ENCODE measurements at places on chromosomes 4 and X.

DNA sequence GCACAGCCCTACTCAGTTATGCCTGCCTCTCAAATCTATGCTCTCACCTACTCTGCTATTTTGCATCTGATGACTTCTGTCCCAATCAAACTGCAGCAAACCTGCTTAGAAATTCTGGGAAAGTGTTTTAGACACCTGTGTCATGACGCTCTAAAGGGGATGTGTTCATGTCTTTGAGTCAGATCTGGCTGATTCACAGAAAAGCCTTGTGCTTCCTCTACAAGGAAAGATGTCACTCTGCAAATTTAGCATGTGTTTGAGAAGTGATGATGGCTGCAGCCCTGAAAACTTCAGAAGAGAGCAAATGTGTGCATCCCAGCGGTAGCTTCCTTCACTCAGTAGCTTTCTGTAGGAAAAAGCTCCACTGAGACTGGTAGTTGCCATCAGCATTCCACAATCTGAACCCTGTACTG lies 235.4 kb downstream of the MGST2 start:
- H3K4me1 ChIP-seq: peaks cover 8% of the 10 kb centered on the region
- no peak overlapping the region for H3K27ac ChIP-seq
- H3K4me3 ChIP-seq: no peak overlapping the region
- DNase-seq: no peak
- no peaks in the 10 kb centered on the region for H3K27me3 ChIP-seq
- no peaks in the 10 kb centered on the region for H3K36me3 ChIP-seq

- H3K27ac ChIP-seq: no peak overlapping the region
- no peak overlapping the region for H3K4me3 ChIP-seq
- no peaks in the 10 kb centered on the region for H3K27me3 ChIP-seq
- DNase-seq: no peak
These were observed 22.8 kb downstream of the IL1RAPL1 start for GRCh38 chrX:28609917-28610613.

GRCh38 chr4:92791871-92792440 lies 488.2 kb downstream of the GRID2 start:
- no peaks in the 10 kb centered on the region for H3K36me3 ChIP-seq
- no peaks in the 10 kb centered on the region for H3K27me3 ChIP-seq
- no peak overlapping the region for H3K27ac ChIP-seq
- H3K4me1 ChIP-seq: no peaks in the 10 kb centered on the region
- no peak overlapping the region for H3K4me3 ChIP-seq
- no peak for DNase-seq

DNA sequence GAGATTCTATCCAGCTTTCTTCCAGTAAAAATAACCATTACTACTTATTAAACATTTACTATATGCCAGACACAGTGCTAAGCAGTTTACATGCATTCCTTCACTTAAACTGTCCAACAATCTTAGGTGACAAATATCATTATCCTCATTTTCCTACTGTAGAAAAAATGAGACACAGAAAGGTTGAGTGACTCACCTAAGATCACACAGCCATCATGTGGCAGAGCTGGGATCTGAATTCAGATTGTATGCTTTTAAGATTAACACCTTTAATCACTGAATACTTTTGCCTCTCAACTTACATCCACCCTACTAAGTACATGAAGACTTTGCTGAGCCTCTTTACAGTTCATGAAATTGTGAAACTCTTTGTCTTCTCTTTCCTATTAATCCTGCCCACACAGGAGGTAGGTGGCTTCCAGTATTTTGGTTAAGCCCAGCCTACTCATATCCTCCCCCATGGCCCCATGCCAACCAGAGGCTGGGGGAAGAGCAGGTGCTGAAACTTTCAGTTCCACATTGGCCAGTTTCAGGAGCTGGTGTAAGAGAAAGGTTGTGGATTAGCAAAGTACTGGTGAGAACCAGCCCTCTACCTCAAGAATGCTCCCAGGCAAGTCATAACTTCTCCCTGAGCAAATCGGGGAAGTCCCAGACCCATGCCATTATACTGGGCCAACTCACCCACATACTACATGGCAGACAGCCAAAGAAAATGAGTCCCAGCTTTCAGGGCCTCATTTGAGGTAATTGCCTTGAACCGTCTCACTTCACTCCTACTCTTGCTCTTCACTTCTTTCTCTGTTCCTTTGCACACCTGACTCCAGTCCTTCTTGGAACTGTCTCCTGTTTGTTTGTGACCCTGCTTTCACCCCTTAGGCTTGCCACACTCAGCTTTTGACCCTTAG lies 211.1 kb downstream of the GUCY2F start:
- H3K4me3 ChIP-seq: no peak overlapping the region
- DNase-seq: no peak
- no peaks in the 10 kb centered on the region for H3K4me1 ChIP-seq
- no peak overlapping the region for H3K27ac ChIP-seq

DNA sequence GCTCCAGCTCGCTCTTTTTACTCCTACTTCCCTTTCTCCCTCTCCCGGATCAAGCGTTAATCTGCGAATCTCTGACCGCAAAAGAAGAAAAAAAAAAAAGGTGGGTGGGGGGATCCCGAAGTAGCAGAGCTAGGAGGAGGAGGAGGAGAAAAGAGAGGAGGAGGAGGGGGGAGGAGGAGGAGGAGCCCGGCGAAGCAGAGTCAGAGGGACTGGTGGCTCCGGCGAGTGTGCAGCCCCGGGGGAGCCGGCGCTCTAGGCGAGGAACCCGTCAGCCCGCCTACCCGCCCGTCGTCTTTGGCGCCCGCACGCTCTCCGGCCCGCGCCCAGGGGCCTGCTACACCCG lies at the start of gene NHSL2:
Gene NHSL2 (plus strand): TSS at position 203 of the 343 bp plus-strand sequence.
- no peaks in the 10 kb centered on the region for H3K27me3 ChIP-seq
- DNase-seq: no peak
- H3K4me1 ChIP-seq: no peaks in the 10 kb centered on the region
- no peak within 1 kb of the TSS for H3K27ac ChIP-seq

- H3K4me1 ChIP-seq: no peaks in the 10 kb centered on the region
- no peak overlapping the region for H3K27ac ChIP-seq
- H3K36me3 ChIP-seq: no peaks in the 10 kb centered on the region
- DNase-seq: no peak
- no peak overlapping the region for H3K4me3 ChIP-seq
- H3K27me3 ChIP-seq: no peaks in the 10 kb centered on the region
These were observed 12.3 kb downstream of the PDE6B start for GRCh38 chr4:637536-638280.

- no peaks in the 10 kb centered on the region for H3K4me1 ChIP-seq
- H3K27me3 ChIP-seq: no peaks in the 10 kb centered on the region
- H3K36me3 ChIP-seq: no peaks in the 10 kb centered on the region
- H3K27ac ChIP-seq: no peak overlapping the region
- no peak overlapping the region for H3K4me3 ChIP-seq
These were observed 355.7 kb downstream of the MID1IP1 start for GRCh38 chrX:39157006-39157405.

GRCh38 chr4:76673362-76673761 lies 224.6 kb downstream of the SOWAHB start:
- no peak for DNase-seq
- no peak overlapping the region for H3K27ac ChIP-seq
- no peaks in the 10 kb centered on the region for H3K27me3 ChIP-seq
- H3K4me3 ChIP-seq: no peak overlapping the region

DNA sequence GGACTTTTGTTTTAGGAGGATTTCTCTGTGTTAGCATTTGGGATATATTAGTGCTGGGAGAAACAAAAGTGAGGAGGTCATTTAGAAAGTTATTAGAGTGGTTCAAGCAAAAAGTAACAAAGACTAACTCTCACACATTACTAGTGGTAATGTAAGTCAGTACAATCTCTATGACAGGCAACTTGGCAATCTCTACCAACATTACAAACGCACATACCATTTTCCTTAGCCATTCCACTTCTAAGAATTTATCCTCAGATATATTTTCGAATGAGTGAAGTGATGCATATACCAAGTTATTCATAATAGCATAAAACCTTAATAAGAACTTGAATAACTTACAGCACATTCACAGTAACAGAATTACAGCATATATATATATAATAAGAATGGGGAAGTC lies 146.2 kb downstream of the PRSS12 start:
- no peaks in the 10 kb centered on the region for H3K27me3 ChIP-seq
- no peak for DNase-seq
- no peak overlapping the region for H3K4me3 ChIP-seq

DNA sequence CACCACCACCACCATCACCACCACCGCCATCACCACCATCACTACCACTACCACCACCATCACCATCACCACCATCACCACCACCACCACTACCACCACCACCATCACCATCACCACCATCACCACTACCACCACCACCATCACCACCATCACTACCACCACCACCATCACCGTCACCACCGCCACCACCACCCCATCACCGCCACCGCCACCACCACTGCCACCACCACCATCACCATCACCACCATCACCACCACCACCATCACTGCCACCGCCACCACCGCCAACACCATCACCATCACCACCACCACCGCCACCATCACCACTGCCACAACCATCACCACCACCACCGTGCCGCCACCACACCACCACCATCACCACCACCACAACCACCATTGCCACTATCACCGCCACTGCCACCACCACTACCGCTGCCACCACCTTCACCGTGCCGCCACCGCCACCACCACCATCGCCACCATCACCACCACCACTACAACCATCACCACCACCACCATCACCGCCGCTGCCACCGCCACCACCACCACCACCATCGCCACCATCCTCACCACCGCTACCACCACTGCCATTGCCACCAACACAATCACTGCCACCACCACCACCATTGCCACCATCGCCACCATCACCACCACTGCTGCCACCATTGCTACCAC lies 1511.3 kb upstream of the AGA start:
- H3K36me3 ChIP-seq: no peaks in the 10 kb centered on the region
- DNase-seq: no peak
- H3K27me3 ChIP-seq: no peaks in the 10 kb centered on the region
- no peak overlapping the region for H3K4me3 ChIP-seq
- H3K27ac ChIP-seq: no peak overlapping the region
- H3K4me1 ChIP-seq: no peaks in the 10 kb centered on the region

DNA sequence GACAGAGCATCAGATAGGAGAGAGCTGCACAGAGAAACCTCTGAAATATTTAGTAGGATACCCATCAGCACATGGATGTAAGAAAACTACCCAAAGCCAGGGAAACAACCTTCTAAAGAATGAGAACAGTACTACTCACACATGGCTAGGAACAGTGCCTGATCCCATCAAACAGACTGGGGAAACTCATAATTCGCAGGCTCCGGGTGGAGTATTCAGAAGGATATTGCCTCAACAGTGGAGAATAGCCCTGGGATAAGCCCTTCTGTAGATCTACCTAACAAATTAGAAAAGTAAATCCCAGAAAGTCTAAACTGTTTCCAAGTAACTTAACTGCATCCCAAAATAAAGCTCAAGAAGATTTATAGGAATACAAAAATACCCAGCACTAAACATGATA lies 17.8 kb downstream of the RCHY1 start:
- H3K36me3 ChIP-seq: peaks cover 12% of the 10 kb centered on the region
- H3K4me1 ChIP-seq: peaks cover 25% of the 10 kb centered on the region

DNA sequence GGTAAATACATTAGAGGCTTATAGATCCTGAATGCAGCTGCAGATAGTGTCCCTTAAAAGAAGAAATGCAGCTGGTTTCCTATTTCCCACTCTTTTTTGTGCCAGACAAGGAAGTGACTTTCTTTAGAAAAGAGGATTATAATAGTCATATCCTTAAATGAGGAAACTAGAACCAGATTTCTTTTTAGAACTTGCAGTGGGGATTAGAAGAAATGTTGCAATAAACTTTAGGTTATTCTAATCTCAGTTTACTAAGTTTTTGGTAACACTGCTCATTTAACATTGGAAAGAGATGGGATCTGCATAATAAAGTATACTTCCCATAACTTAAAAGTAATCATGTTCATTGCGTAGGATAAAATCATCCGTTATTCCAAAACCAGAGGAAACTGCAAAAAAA lies 101.9 kb downstream of the SLIT2 start:
- no peak for DNase-seq
- H3K27ac ChIP-seq: no peak overlapping the region
- H3K4me3 ChIP-seq: no peak overlapping the region

GRCh38 chrX:112043997-112044396 lies 38.6 kb downstream of the TRPC5 start:
- no peak for DNase-seq
- no peak overlapping the region for H3K27ac ChIP-seq
- no peaks in the 10 kb centered on the region for H3K4me1 ChIP-seq
- H3K27me3 ChIP-seq: no peaks in the 10 kb centered on the region
- H3K36me3 ChIP-seq: no peaks in the 10 kb centered on the region
- H3K4me3 ChIP-seq: no peak overlapping the region

- no peak overlapping the region for H3K4me3 ChIP-seq
- H3K27me3 ChIP-seq: no peaks in the 10 kb centered on the region
- H3K27ac ChIP-seq: no peak overlapping the region
- no peaks in the 10 kb centered on the region for H3K36me3 ChIP-seq
- DNase-seq: no peak
These were observed 221.2 kb downstream of the GRIA3 start for GRCh38 chrX:123405231-123405630.

DNA sequence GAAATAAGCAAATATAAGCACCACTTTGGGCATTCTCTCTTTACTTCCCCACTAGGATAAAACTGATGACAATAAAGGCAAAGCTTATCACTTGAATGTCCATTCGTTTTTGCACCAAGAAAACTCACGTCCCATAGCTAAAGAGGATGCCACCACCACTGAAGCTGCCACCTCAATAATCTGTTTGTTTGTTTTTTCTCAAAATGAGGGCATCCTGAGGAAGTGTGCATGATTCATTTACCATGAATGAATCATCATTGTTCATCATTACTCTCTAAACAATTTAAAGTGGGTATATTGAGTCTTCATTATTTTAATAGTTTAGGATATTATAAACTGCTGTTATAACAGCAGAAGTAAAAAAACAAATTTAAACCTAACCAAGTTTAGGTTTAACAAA lies 168.2 kb downstream of the DCTD start:
- no peak overlapping the region for H3K4me3 ChIP-seq

DNA sequence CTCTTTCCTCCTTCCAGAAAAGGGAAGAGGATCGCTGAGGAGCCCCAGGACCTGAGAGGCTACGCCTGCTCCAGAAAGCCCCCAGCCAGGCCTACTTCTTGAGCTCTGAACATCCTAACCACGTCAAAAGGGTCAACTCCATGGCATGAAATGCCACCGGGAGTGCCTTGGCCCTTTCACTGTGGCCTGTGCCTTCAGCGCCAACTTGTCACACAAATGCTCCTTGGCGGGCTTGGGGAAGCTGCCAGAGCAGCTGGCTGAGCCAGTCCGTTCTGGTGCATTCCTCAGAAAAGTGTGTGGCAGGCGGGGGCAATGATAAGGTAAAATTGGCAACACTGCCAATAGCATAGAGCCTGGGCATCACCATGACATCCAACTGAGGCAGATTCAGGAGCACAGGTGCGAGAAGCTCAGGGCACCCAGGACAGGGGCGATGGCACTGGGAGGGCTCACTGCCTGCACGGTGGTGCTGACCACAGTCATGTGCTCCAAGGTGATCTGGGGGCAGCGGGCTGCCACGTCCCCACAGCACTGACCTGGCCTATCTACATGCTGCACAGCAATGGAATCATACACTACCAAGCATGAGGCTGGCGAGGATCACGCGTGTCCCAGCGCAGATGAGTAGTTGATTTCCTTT lies 12.1 kb upstream of the TREX2 start:
- H3K27me3 ChIP-seq: no peaks in the 10 kb centered on the region
- H3K36me3 ChIP-seq: peaks cover 2% of the 10 kb centered on the region
- DNase-seq: no peak
